Skeletal muscle cell (primary cell): ENCODE measurements at places on chromosomes 6 and 20.

DNA sequence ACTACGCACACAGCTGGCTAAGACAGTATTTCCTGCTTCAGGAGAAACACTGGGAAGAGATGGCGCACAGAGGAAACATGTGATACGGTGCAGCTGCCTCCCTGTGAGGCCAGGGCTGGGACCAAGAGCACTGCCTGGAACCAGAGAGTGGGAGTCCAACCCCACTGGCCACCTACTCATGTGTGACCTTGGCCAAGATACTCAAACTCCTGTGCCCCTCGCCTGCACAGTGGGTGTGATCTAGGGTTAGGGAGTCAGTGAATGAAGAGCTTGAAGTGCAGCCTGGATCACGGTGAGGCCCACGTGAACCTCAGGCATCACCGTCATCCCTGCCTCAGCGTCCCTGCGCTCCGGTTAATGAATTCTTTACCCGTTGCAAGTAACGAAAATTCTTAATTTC is 41.7 kb upstream of the MPC1 start:
- DNase-seq = no peak

- DNase-seq = no peak
Observed at GRCh38 chr6:155349129-155349528, 34.8 kb upstream of the TFB1M start.

GRCh38 chr6:78594668-78595066 is 272.7 kb upstream of the IRAK1BP1 start:
- no peak for DNase-seq

- DNase-seq = no peak
Observed at GRCh38 chr6:37860226-37860839, 40.8 kb downstream of the ZFAND3 start.
